ENCODE measurements at places on chromosomes 3 and 15.

GRCh38 chr3:143276592-143276991 is 157.0 kb downstream of the CHST2 start:
- DNase-seq = no peak

GRCh38 chr3:147574621-147575020 is 165.5 kb downstream of the ZIC1 start:
- no peak for DNase-seq

GRCh38 chr3:197021729-197022404 is 7.8 kb downstream of the MELTF start:
- DNase-seq = no peak

DNA sequence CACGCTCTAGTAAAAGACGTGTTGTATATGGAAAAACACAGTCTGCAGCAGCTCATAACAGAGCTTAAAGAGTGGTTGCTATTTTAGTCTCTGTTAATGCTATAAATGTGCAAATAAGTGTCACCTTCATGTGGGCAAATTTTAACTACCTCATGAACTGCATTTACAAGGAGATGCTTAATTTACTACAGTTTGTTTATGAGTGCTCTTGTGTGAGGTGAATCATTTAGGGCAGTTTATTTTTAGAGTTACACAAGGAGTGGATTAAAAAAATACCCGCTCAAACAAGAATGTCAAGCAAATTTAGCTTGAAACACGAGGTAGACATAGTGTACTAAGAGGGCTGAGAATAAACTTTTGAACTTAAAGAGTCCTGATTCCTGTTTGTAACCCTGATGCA is 579.0 kb downstream of the MFSD1 start:
- no peak for DNase-seq

GRCh38 chr3:11136830-11137626 is 17.3 kb upstream of the HRH1 start:
- no peak for DNase-seq

DNA sequence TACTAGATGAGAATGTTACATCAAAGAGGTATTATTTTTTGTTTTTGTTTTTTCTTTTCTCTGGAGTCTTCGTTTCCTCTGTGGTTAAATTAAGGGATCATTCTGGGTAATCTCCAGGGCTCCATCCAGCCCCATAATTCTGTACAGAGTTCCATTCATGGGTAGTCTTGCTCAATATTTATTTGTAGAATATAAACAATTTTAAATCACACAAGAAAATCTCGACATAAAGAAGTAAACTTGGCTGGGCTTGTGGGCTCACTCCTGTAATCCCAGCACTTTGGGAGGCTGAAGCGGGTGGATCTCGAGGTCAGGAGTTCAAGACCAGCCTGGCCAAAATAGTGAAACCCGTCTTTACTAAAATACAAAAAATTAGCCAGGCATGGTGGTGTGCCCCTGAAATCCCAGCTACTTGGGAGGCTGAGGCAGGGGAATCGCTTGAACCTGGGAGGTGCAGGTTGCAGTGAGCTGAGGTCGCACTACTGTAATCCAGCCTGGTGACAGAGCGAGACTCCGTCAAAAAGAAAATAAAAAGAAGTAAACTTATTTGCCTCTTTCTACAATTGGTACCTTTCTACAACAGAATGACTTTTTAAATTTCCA is 166.8 kb upstream of the TGFBR2 start:
- DNase-seq = no peak

- DNase-seq = no peak
These were observed 1522.4 kb downstream of the SI start for GRCh38 chr3:163555918-163556317.

GRCh38 chr3:193640728-193641439 is 47.9 kb downstream of the OPA1 start:
- DNase-seq = no peak

- no peak for DNase-seq
These were observed 35.4 kb downstream of the RNU5B-1 start for GRCh38 chr15:65339920-65340319.

DNA sequence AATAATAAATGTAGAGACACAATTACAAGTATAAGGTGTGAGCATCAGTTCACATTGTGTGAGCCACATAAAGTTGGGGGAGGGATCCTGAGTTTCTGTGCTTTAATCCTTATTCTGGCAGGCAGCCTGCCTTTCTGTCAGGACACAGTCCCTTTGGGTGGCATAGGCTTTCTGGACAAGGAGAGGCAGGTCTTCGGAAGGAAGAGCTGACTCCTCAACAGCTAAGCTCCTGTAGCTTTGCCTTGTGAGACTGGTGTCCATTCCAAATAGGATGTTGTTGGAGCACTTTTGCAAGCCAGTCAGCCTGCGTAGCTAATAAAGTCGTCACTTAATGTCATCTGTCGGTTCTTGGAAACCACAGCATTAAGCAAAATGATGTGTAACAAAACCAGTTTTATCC is 151.9 kb upstream of the MCTP2 start:
- DNase-seq = no peak

- no peak for DNase-seq
These were observed 38.1 kb upstream of the LDHAL6B start for GRCh38 chr15:59168536-59168935.

DNA sequence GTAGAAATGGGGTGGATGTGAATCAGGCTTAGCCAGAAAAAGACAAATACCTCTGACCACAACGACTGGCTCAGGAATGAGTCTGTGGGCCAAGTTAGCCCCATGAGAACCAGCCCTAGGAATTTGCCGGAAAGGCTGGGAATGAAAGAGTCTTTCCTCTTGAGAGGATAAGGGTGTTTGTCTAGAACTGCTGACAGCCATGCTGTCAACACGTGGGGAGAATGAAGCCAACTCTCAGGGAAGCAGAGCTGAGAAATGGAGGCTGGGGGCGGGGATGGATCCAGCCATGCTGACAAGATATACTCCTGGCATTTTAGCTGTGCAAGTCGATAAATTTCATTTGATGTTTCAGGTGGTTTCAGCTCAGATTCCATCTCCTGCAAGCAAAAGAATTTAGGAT is 10.6 kb upstream of the SLC6A1 start:
- DNase-seq = no peak

DNA sequence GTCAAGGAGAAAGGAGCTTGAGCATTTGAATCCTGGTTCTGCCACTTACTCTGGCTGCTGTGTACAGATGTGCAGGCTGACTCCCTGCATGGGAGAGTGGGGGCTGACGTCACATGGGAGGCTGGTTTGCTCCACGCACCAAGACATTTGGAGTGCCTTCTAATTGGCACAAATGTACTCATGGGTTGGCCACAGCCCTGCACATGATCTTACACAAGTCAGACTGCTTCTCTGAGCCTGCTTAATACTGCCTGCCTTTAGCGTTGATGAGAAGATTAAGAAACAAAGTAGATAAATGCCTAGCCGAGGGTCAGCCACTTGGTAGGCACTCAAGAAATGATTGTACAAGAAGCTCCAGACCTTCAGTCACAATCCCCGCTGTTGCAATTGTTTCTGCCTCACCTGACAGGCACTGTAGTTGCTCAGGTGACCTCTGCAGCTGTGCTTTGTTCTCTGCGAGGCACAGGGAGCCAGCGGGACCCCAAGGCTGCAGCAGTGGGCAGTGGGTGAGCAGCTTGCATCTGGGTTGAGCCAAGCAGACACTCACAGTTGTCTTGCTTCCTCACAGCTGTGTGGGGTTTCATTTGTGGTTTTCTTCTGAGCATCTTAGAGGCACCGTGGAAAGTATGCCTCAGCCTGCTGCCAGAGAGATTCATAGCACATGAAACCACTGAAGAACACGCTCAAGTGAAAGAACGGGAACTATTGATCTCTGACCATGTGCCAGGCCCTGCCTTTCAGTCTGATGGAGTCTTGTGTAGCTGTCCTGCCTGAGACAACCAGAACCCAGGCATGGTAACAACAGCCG is 33.1 kb downstream of the GRK7 start:
- no peak for DNase-seq

DNA sequence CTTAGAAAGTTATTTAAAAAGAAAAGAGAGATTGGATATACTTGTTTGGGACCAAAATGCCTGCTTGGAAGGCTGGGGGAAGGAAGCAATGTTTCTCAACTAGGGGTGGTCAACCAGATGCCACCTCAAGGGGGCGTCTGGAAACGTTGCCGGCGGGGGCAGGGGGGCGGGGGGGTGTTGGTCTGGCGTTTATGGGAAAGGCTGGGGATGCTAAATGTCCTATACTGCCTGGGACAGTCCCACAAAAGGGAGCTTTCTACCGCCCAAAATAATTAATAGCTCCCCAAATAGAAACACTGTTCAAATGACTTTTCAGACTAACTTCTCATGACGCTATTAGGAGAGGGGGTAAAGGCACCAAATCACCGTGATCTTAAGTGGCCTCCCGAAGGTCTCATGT is 2.2 kb downstream of the POLG start:
- no peak for DNase-seq

- peak; percentile 57 for DNase-seq
These were observed at the start of gene SLC35G2 for GRCh38 chr3:136818769-136819391. TSS of gene SLC35G2 (plus strand) at chr3:136819126. CDS start at chr3:136854461, 35,335 bp downstream.

DNA sequence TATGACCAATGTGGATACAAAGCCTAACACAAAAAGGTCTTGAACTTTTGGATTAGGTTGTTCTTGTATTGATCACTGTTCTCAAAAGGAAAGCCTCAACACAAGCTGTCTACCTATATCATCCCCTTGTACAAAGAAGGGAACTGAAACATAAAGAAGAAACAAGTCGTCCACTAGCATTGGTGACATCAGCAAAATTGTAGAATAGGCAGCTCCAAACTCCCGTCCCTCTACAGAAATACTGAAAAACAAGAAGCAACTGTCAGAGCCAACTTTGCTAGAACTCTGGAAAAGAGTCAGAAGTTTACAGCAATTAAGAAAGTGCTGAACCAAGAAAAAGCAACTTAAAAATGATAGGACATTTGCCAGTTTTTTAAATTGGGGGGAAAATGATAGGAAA is 7.5 kb upstream of the NR1I2 start:
- no peak for DNase-seq

DNA sequence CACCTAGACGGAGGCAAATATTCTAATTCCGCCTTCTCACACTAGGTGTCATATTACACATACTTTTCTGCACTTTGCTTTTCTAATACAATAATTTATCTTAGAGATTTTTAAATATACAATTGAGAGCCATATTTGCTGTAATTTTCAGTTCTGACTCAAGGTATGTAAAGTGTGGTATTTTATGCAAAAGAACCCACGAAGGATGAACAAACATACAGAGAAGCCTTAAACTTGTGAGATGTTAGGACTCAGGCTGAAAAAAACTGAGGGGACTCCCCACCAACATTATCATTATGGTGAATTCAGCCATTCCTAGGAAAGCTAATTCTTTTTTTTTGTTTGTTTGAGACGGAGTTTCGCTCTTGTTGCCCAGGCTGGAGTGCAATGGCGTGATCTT is 9.6 kb downstream of the ZBTB11 start:
- DNase-seq = no peak

DNA sequence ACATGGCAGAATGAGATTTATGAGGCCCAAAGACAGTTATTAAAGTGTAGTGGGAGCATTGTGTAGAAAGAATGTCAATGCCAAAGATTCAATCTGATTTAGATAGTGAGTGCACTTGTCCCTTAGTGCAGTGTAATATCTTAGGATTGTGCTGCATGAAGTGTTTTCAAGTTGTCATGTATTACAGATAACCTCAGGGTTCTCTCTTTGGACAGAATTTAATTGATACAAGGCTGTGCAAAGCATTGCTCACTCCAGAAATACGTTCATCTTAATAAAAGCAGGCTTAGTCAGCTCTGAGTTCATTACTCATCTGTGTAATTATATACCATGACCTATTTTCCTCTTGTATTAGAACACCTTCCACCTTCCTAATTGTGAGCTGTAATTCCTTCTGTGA is 16.0 kb upstream of the GPR171 start:
- DNase-seq = no peak

DNA sequence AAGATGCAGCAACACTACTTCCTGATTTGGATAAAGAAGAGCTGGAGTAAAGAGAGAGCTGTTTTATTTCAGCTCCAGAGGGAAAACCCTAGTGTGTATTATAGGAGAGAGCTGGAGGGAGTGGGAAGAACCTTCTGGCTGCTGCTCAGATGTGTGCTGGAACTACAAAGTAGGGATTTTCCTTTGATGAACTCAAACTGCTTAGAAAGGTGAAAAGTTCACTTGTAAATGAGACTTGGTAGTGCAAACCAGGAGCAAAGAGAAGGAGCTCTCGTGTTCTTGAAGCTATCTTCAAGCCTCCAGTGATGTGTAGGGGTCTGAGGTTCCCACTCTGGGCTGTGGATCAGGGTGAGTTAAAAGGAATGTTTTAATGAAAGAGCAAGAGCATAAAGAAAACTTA is 110.4 kb downstream of the EDEM1 start:
- DNase-seq = no peak

- DNase-seq = no peak
These were observed 126.3 kb downstream of the IQCH start for GRCh38 chr15:67380921-67381320.

- DNase-seq = no peak
These were observed 89.0 kb upstream of the TPM1 start for GRCh38 chr15:62953496-62954045.

GRCh38 chr3:61610316-61610715 is 48.9 kb downstream of the PTPRG start:
- DNase-seq = no peak

DNA sequence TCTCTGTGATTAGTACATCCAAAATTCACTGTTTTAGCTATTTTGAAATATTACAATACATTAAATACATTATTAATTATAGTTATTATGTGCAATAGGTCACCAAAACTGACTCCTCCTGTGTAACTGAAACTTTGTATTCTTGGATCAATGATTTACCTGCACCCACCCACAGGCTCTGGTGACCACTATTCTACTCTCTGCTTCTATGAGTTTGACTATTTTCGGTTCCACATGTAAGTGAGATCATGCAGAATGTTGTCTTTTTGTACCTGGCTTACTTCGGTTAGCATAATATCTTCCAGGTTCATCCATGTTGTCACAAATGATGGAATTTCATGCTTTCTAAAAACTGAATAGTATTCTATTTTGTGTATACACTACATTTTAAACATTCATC is 43.8 kb downstream of the SLC2A2 start:
- DNase-seq = no peak

DNA sequence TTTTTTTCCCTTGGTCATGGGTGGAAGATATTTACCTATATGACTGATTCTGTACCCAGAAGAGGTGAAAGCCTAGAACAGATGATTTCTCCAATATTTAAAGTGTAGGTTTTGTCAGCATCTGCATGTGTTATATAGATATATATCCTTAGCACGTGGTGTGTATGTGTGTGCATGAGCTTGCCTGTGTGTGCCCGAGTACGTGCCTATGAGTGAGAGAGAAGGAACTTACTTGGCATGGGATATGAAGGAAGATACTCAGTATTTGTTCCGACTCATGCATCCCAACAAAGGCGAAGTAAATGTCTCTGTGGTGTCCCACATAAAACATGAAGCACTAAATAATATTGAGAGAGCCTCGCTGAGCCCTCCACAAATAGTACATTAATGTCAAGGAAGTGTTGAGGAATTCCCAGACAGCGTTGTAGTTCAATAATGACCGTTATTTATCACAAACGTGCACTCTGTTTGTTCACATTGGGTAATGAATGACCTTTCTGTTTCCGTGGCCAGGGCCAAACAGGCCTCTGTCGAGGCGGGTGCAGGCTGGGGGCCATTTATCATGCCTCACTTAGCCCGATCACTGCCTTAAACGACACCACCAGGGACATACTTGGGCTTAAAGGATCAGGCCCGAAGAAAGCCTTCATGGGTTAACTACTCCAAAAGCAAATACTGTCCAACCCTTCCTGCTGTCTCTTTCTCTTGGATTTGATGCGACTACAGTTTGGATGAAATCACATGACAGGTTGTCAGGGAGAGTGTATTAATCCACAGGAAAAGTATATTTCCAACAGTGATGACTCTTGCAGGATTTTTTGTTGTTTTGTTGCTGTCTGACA is 267.7 kb downstream of the PTPRG start:
- DNase-seq = no peak

GRCh38 chr3:19149368-19149767 is 1.1 kb downstream of the KCNH8 start:
- DNase-seq = no peak
